ENCODE measurements at places on chromosomes 5 and 9.

- no peak for DNase-seq
Measured at GRCh38 chr5:10885026-10885425, 124.0 kb upstream of the DAP start.

- no peak for DNase-seq
Measured at GRCh38 chr9:33458444-33458843, 11.1 kb upstream of the AQP3 start.

GRCh38 chr5:16862777-16863176 lies 73.3 kb downstream of the MYO10 start:
- no peak for DNase-seq

DNA sequence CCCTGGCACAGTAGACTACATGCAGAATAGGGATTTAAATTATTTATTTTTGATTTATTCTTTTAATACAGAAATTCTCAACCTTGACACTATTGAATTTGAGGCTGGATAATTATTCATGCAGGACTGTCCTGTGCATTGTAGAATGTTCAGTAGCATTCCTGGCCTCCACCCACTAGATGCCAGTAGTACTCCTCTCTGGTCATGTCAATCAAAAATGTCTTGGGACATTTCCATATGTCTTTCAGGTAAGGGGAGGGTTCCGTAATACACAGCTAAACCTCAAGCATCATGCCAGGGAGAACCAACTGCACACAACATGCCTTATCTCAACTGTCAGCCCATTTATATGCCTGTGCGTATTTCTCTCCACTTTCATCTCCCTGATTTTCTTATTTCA lies 231.8 kb downstream of the BRINP1 start:
- DNase-seq = no peak
